ENCODE measurements at places on chromosomes 7 and 10.

DNA sequence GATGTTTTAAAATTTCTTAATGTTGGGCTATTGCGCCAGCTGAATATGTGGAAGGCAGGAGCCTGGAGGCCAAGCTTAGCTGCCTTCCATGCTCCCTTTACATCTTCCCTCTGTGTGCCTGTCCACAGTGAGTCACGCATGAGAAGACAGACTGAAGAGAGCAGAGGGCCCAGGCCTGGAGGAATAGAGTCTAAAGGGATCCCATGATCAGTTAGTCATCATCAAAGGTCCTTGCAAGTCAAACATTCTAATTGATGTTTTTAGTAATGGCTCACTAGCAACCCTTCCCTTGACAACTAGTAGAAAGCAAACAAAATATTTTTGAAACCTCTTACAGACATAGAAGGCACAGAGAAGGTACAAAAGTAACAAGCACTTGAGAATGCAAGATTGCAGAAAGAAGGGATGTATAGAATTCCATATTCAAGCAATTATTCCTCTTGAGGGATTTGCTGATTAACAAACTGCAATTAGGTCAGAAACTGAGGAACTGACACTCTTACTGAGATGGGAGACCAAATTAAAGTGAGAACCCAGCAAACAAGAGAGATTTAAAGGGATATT, 30.7 kb upstream of the APBB1IP start:
- no peak for DNase-seq

DNA sequence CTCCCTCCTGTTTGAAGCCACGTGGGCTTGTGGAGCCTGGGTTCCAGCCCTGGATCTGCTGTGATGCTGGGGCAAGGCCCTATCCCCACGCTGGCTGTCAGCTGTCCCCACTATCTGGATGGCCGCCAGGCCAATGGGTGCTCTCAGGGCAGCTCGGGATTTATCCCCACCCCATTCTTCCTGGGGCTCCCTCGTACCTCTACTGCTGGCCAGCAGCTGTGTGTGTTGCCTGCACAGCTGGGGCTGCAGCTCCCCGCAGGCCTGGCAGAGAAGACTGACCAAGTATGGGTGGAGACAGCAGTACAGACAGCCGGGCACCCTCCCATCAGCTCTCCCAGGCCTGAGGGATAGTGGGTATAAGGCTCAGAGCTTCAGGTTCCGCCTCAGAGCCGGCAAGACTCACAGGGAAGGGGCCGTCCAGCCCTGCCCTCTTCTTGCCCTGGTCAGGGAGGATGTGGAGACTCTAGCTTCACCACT, 13.6 kb downstream of the CLIP2 start:
- no peak for DNase-seq

DNA sequence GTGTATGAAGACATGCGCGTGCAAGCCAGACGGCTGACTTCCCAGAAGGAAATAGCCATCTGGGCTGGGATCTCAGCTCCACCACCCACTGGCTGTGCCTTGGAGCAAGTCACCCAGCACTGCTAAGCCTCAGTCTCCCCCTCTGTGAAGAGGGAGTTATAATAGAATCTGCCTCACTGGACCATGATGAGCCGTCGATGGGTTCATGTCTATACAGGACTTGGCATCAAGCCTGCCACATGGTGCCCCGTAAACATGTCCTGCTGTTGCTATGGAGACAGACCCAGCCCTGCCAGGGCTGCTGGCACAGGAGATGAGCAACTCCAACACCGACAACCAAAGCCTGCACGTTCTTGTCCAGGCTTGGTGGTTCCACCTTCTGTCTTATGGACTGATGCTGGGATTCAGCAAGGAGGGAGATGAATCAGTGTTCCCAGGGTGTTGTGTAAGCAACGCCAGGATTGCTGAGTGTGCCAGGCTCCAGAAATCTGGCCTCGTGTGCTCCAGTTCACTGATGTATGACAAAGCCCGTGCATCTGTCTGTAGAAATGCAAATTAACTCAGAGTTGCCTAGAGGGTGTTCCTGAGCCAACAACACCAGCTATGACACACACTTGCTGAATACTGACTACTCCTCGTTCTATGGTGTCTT, 5.6 kb downstream of the GPR15LG start:
- no peak for DNase-seq

DNA sequence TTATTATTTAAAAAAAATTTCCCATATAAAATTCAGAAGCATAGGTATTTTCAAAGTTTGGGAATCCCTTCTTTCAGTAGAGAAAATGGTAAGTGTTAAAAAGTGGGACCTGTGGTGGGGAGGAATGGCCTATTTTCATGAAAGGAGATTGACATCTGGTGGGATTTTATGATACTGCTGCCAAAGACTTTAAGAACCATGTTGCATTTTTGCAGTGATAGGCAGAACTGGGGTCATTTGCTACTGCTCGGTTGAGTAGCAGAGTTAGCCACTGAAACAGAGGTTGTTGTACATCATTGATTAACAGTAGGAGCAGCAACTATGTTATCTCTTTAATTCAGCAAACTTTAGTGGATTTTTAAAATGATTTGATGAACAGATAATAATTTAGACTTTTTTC, 4.4 kb downstream of the BICC1 start:
- DNase-seq, result no peak

DNA sequence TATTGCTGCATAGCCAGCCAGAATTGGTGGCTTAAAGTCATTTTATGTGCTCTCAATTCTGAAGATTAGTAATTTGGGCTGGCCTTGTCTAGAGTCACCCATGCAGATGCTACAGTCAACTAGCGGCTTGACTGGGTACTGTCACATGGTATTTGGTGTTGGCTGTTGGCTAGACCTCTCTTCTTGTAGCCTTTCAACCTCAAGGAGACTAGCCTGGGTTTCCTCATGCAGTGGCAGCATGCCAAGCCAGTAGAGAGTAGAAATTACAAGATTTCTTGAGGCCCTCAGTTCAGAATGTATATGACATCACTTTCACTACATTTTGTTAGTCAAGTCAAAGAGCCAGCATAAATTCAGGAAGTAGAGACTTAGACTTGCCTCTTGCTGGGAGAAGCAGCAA, 3.7 kb upstream of the ZNF800 start:
- no peak for DNase-seq

- DNase-seq, result no peak
These were observed 87.3 kb downstream of the LYZL2 start for GRCh38 chr10:30542001-30542894.

- no peak for DNase-seq
These were observed 42.3 kb upstream of the STEAP1B start for GRCh38 chr7:22542254-22542653.

DNA sequence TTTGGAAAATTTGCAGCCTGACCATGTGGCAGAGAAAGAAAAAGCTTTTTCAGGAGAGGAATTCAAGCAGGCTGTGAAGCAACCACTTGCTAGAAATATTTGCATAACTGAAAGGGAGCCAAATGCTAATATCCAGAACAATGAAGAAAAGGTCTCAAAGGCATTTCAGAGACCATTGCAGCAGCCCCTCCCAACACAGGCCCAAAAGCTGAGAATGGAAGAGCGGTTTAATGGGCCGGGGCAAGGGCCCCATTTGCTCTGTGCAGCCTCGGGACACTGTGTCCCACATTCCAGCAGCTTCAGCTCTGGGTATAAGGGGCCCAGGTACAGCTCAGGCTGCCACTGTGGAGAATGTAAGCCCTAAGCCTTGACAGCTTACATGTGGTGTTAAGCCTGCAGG, 918.1 kb upstream of the POT1 start:
- DNase-seq, result no peak

GRCh38 chr7:112571852-112572607, 91.2 kb downstream of the LSMEM1 start:
- DNase-seq, result no peak

GRCh38 chr10:92692080-92692671, 2.4 kb downstream of the HHEX start:
- no peak for DNase-seq

GRCh38 chr10:21494191-21495001, 31.1 kb downstream of the SKIDA1 start:
- no peak for DNase-seq

DNA sequence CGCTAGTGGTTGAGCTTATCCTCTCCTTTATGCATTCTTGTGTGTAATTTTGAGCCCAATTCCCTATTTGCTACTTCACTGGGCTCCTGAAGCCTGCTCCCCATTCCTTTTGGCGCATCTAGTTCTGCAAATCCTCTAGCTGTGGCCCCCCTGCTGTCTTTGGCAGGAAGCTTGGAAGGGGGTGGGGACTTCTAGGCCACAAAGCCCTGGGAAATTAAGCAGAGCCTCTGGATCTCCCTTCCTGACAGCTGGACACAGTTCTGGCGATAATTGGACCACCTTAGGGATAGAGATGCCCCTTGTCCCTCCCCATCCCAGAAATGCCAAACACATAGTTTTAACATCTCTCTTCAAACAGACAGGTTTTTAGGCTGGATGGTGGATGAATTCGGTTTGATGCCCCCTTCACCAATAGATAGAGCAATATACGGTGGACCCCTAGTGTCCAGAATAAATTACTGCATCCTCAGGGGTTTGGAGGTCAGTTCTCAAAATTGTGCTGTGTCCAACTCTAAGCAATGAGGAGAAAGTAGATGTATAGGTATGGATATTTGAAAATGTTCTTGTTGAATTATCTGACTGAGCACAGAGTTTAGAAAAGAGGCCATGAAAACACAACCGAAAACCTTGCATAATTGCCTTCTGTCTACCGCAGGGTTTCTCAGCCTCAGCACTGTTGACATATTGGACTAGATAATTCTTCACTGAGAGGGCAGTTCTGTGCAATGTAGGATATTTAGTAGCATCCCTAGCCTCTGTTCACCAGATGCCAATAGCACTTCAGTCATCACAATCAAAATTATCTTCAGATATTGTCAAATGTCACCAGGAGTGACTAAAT, 75.5 kb downstream of the PAPSS2 start:
- DNase-seq, result no peak

GRCh38 chr7:33418251-33418701, 288.9 kb downstream of the BBS9 start:
- DNase-seq, result no peak

DNA sequence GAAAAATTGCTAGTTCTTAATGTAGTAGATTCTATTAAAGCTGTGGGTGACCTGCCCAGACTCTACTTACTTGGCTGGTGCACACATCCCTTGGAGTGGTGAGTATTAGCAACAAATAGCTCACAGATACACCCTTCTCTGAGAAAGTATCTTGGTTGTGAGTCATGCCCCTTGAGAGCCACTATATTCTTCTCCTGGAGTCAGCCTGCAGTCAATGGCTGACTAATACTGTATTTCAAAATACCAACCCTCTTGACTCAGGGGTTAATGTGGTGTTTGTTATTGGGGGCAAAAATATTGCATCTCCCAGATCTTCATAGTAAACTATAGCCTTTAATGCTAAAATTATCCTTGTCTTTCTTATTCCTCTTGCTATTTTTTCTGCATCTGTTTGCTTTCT, 354.9 kb downstream of the BMPER start:
- no peak for DNase-seq

DNA sequence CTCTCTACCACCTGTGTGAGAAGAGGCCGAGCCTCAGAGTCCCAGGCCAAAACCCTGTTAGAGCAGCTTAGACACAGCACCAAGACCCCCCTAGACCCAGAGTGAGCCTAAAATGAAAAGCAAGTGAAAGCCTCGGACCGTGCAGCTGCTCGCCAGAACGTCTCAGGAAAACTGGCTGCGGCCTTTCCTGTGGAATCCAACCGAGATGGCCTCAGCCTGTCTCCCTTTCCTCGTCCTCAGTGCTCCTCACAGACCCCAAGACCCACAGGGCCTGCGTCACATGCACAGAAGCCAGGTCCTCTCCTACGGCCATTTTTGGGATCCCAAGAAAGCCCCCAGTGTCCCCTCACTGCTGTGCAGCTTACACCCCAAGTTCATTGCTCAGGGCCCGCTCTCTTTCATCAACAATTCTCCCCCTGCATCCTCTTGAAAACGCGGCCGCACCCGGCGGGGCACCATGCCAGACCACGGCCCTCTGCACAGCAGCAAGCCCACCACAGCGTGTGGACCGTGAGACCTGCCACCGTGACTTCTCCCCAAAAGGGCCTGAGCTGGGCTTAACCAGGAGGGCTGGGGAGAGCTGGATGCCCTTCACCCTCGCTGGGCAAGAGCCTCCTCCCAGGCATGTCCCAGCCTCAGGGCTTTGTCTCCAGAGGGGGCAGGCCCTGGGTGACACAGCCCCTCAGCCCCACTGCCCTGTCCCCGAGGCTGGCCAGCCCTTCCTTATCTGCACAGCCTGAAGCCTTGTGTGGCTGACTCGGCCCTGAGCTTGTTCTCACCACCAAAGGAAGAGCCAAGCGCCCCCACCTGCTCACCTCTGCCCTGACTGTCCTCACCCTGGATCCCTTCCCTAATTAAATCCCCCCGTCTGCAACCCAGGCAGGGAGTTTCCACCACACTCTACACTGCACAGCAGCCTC, 142.9 kb downstream of the PTPRN2 start:
- no peak for DNase-seq

DNA sequence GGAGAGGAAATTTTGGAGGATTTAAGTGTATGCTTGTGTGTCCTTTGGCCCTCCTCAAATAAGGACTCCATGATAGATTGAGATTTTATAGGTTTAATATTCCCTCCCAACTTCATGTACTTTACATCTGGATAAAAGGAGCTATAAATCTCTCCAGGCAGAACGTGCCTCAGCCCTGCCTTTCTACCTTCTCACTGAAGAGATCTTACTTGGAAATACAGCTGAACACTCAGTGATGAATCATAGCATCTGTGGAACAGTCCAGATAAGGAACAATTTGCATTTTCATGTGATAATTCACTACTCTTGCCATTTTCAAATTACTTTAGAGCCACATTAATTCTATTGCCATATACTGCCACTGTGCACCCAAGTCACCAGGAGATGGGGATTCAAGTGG, 364.6 kb upstream of the PODXL start:
- DNase-seq, result no peak

- peak; percentile 85 for DNase-seq
These were observed 148.5 kb downstream of the MAPK8 start for GRCh38 chr10:48455055-48455391.

DNA sequence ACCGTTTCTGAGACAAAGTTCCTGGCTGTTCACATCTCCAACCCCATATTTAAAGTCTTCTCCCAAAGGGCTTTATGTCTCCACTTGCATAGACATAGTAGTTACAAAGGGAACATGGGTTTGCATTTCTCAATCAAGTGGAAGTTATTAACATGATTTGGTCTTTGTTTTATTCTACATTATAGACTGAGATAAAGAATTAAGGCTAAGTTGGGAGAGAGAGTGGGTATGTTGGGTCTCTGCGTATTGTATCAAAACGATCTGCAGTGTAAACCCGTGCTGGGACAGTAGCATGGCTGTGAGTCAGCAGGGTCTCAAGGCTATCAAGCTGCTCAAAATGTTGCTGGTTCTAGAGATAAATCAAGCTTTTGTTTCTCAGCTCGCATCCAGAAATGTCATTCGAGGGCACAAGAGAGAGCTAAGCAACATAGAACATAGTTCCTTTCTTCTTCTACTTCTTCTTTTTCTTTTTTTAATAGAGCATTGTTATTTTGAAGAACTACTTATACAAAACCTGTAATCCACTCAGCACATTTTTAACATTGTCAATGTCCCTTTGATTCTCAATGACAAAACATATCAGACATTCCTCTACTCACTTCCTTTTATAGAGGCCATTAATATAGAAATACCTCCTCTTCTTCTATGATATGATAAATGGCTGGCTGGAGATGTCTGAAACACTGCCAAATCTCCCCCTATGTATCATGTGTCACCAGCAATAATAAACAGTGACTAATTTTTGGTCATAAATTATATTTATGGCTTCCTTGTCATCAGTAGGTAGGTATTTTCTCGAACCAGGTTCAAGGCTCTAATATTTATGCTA, 34.5 kb upstream of the RHOBTB1 start:
- DNase-seq, result no peak

GRCh38 chr10:28282336-28282735, 20.5 kb downstream of the MPP7 start:
- no peak for DNase-seq

GRCh38 chr10:1581189-1581588, 156.1 kb downstream of the ADARB2 start:
- no peak for DNase-seq

All from vagina (tissue), 2 donors.